ENCODE measurements at places on chromosomes 13 and 19. TPM values are rescaled to one million over a fixed set of nuclear protein-coding genes. Genes with fewer than 3 reads are reported as not detected.

GRCh38 chr13:48542581-48543341 is 9.9 kb upstream of the RCBTB2 start:
- H3K4me3 ChIP-seq: no peak overlapping the region
- no peaks in the 10 kb centered on the region for H3K36me3 ChIP-seq
- DNase-seq: no peak
- H3K4me1 ChIP-seq: peaks cover 6% of the 10 kb centered on the region
- no peak overlapping the region for H3K27ac ChIP-seq
- peaks cover 3% of the 10 kb centered on the region for H3K27me3 ChIP-seq

DNA sequence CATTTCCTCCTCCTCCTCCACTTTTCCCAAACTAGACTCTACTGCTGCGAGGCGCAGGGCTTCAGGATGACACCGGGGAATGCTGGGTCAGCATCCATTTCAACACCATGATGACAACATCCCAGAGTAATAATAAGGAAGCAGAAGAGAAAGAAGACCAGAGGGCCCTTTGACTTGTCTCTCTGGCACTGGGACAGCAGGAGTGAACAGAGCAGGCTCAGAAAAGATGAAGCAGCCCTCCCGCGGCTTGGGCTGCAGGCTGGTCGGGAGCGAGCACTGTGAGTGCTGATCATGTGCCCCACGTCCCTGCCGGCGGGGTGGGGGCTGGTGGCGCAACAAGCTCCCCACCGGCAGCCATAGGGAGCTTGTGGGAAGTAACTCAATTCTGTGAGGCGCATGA is 30.5 kb downstream of the RANBP3 start:
- H3K27ac ChIP-seq: peak overlapping the region; percentile 83
- peaks cover 7% of the 10 kb centered on the region for H3K36me3 ChIP-seq
- no peaks in the 10 kb centered on the region for H3K27me3 ChIP-seq
- DNase-seq: no peak

DNA sequence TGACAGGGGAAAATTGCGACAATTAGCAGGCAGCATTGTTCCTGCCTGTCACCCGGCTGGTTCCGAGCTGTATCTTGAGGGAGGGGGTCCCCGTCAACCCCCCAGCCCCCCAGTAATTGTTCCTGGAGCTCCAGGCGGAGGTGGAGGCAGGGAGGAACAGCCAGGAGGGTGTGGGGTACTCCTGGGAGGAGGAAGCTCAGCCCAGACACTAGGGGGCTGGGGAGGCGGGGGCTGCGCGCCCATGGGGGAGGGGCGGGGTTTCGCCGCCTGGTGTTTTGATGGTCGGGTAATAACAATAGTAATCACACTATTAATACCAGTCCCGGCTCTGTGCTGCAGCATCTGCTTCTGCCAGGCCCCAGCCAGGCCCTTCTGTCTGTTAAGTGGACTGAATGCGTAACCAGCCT is 8.6 kb downstream of the NPAS1 start:
- H3K36me3 ChIP-seq: no peaks in the 10 kb centered on the region
- no peak for DNase-seq
- no peak overlapping the region for H3K27ac ChIP-seq
- peaks cover 3% of the 10 kb centered on the region for H3K4me1 ChIP-seq
- H3K4me3 ChIP-seq: no peak overlapping the region

GRCh38 chr19:55132453-55133129 is 15.2 kb upstream of the PPP1R12C start:
- no peaks in the 10 kb centered on the region for H3K36me3 ChIP-seq
- no peak for DNase-seq

DCAF15 gene
- total RNA-seq: 57.3 TPM

KCNJ14 gene
- total RNA-seq: 2.0 TPM

- DNase-seq: no peak
- H3K36me3 ChIP-seq: peaks cover 3% of the 10 kb centered on the region
- no peak overlapping the region for H3K4me3 ChIP-seq
Measured at GRCh38 chr19:16118489-16119033, 6.9 kb downstream of the RAB8A start.

DNA sequence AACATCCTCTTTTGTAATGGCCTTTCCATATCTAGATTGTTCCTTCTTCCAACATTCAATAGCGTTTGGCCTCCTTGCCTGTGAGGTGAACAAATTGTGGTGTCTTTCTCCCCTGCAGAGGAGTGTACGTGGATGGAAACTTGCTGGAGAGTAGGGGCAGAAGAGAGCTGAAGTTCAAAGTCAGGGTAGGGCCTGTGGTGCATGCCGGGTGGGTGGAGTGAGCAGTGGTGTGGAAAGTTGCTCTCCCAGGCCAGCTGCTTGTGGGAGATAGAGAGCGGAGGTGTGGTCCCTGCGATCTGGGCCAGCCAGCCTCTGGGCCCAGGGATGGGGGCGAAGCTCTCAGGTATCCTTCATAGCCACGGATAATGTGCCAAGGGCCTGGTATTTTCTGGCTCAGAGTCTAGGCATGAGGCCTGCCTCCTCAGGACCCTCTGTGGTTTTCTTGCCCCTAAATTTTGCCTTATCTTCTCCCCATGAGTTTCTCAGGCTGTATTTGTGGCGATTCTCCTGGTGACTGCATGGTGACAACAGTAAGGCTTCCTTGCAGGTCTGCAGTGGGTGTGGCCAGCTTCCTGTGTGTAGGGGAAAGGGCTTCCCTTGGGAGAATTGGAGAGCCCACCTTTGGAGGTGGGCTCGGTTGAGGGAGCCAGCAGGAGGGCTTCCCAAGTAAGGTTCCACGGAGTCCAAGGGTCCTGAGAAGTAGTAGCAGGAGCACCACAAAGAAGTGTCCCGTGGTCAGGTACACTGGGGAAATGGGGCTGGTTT is 6.7 kb downstream of the RGCC start:
- peaks cover 56% of the 10 kb centered on the region for H3K27me3 ChIP-seq
- no peak overlapping the region for H3K27ac ChIP-seq
- no peak overlapping the region for H3K4me3 ChIP-seq
- H3K4me1 ChIP-seq: no peaks in the 10 kb centered on the region

Data from progenitor cell of endocrine pancreas (in vitro differentiated cells).